ENCODE measurements at places on chromosomes 5 and 9.

GRCh38 chr5:176790941-176791340, 19.4 kb upstream of the UNC5A start:
- DNase-seq: no peak

DNA sequence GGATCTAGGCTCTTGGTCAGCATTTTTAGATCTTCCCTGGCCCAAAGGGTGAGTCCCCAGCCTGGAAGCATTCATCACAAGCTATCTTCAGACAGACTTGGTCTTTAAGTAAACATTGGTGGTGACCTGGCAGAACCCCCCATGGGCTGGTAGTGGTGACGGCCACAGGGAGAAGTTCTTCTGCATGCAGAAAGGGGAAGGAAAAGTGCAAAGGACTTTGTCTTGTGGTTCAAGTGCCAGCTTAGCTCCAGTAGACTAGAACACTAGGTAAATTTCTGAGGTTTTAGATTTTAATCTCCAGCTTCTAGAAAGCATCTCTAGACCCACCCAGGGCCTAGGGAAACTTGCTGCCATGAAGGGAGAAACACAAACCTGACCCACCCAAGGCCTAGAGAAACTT, 584.0 kb downstream of the CHSY3 start:
- DNase-seq: no peak

DNA sequence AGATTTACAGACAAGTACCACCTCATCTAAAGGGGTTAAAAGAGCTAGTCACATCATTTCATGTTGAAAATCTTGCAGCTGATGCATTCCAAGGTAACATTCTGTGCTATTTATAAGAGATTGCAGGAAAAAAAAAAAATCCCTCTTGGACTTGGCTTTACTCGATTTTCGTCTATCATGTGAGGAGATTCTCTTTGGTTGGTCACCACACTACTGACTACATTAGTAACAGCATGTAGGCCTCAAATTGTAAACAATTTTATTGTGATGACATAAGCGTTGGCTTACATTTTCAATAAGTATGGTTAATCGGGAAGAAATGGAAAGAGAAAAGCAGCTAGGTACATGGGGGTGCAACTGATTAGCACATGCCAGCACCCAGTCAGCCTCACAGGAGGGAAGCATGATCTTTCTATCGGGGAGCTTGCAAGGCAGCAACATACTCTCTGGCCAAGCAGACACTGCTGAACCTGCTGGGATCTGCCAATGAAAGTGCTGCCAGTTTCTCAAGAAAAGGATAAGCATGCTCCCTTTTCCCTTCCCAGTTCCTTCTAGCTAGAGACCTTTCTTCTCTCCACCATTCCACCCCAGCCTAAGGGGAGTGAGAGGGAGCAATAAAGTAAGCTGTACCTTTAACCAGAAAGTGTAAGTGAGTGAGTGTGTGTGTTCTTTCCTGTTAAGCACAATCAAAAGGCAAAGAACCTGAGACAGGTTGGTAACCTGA, 7.5 kb downstream of the NREP start:
- no peak for DNase-seq

GRCh38 chr5:362189-362588, 40.7 kb downstream of the AHRR start:
- DNase-seq: no peak

GRCh38 chr9:81620002-81620390, 69.4 kb downstream of the TLE1 start:
- no peak for DNase-seq
